NCI-H510A treated with DMSO at 0.1 percent for 48 hours (cell line): ENCODE measurements at places on chromosomes 3 and 15.

GRCh38 chr3:158912621-158913020 lies 110.8 kb downstream of the MFSD1 start:
- DNase-seq = no peak

DNA sequence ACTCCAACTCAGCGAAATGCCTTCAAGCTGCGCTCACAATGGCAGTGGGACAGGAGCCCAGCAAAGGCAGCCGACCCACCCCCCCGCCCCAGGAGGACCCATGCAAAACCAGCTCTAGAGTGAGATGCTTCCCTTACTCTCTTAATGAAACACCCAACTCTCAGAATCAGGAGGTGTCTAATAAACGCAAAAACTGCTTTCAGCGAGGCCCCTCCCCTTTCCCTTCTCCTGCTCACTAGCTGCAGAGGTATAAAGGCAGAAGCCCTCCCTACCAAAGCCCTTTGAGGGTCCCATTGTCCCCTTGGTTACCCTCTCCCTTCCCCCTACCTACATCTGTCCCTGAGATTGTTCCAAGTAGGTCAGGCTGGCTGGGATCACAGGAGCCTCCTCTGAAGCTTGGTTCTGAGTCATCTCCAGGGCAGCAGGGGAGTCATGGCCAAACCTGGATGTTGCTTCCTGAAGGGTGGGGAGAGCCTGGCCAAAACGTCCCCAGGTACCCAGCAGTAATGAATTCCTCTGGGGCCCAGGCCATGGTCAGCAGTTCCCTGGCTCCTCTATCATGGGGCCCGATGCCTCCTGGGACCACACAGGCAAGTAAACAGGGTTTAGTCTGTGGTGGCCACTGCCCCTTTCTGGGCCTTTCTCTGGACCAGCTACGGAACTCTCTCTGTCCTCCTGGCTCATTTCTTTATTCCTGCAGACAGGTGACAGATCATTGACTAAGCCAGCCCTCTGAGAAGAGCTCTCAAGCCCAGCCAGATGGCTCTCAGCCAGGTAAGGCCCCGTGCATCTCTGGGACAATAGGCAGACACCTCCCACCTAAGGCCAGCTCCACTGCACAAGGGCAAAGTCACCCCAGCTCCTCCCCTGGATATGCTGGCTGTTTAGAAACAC lies 8.6 kb downstream of the KLHL25 start:
- DNase-seq = peak; percentile 81

DNA sequence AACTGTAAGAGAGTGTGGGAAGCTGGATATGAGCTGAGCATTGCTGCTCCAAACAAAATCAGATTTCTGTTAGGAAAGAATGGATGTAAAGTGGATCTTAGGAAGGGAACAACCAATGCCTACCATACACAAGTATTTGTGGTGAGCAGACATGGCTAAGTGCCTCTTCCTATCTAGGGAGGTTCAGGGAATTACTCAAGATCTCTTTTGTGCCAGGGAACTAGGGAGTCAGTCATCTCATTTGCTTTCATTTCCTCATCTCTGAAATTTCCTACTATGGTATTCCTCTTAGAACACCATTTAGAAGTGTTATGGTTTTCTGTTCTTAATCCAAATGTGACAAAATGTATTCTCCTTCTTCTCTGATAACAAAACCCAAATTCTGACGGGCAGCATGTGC lies 396.5 kb downstream of the FHIT start:
- DNase-seq = no peak

DNA sequence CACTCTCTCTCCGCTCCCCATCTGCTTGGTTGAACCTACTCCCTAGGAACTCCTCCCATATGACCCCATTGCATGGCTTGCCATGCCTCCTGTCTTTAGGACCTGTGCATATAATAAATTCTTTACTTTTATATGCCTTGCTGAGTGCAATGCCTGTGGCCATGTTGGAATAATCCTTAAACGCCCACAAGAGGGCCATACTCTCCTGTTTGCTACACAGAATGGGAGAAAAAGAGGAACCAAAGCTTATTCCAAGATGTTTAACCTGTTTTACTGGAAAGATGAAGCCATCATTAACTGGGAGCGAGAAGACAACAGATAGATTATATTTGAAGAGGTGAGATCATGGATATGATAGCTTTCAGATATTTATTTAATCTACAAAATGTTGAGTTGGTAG lies 1097.8 kb downstream of the NAALADL2 start:
- DNase-seq = no peak

- no peak for DNase-seq
These were observed 168.3 kb downstream of the C3orf38 start for GRCh38 chr3:88318067-88318466.

DNA sequence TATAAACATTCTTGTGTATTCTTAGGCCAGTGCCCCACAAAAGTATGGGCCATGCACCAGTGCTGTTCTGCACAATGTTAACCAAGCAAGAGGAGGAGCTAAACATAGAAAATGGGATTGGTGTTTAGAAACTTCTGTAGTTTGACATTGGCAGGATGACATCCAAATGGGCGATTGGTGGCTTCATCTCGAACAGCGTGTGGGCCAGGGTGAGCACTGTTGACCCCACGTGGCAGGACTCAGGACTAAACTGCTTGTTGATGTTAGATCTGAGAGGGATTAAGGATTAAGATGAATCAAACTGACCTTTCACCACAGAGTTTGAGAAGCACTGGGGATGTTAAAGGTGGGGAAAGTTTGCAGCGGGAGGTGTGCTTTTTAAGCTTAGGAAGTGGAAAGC lies 31.9 kb downstream of the ZNF710 start:
- no peak for DNase-seq

- no peak for DNase-seq
These were observed 660 bp downstream of the NECTIN3 start for GRCh38 chr3:111072031-111072921.

GRCh38 chr3:183824761-183825455 lies 469 bp downstream of the MAP6D1 start:
- DNase-seq = no peak

GRCh38 chr3:120098710-120099109 lies 4.5 kb upstream of the GSK3B start:
- no peak for DNase-seq

DNA sequence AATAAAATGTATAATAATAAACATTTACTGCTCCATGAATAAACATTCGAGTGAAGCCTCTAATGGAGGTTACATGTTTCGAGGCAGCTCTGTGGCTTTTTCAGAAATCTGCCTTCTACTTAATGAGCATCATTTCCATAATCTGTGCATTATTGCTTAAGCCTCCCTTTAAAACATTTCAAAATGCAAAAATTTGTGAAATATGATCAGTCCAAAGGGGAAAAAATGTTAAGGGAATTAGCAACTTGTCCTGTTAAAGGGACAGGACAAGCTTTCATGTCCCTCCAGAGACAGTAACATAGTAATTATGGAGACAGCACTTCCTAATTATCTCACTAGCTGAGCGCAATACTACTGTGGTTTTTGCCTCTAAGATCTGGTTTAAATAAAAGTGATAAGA lies 886.6 kb upstream of the CFAP20DC start:
- no peak for DNase-seq

- DNase-seq = peak; percentile 12
These were observed 755 bp upstream of the TMEM108 start for GRCh38 chr3:133037436-133037835.

GRCh38 chr15:37109872-37110572 lies 9.7 kb upstream of the MEIS2 start:
- no peak for DNase-seq

DNA sequence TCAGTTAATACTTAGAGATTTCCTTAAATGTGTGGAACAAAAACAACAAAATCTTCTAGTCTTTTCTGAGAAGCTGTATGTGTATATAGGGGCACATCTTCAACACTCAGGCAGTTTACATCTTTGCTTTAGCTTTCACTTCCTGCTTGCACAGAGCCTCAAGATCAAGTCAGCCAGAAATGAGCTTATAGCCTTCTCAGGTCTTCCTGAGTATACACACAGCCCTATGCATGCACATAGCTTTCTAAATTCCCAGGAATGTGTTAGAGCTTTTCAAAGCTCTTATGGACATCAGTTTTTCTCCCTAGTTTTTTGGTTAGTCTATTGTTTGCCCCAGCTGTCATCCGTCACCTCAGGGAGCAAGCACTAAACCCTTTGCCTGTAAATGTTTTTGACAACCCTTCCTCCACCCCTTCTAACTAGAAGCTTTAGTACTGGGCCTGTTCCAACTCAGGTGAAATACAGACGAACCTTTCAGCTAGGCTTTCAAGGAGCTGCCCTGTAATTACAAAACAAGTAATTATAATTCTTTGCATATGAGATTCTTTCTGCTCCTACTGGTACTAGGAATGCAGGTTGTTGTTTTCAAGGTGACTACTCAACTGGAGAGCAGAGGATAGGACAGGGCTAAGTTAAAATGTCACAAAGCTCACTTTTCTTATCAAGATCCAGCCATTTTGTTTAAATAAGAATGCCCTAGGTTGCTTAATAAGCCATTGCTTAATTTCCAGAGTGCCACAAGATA lies 22.6 kb upstream of the MTMR10 start:
- no peak for DNase-seq

- DNase-seq = no peak
These were observed 53.1 kb downstream of the SPSB4 start for GRCh38 chr3:141104151-141104821.

DNA sequence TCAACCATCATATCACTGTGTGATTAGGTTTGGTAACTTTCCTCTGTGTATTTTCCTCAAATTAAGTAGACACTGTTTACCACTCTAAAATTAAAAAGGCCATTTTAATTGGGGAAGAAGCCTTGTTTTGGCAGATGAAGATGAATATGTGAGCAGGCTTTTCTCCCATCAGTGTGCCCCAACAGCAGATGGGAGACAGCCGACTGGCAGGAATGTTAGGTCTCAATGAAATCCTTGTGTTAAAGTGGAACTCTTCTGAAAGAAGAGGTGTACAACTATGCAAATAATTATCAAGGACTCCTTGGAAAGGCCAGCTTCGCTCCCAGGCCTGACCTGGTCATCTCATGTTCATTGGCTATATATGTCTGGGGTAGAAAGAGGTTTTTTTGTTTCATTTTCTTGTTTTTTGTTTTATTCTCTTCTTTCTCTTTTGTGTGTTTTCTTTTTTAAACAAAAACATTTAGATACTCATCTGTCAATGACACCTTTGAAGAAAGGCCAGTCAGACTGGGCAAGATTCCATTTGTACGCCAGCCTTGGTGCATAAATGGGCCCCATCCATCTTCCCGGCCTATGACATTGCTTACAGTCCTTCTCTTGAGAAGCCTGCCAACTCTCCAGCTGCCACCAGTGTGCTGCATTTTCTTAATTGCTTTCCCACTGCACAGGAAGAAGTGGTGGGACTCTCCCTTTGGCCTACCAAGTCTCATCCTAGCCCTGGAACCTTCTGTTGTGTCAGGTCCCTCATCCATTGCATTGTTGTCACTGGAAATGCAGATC lies 25.8 kb downstream of the LRTM1 start:
- no peak for DNase-seq

DNA sequence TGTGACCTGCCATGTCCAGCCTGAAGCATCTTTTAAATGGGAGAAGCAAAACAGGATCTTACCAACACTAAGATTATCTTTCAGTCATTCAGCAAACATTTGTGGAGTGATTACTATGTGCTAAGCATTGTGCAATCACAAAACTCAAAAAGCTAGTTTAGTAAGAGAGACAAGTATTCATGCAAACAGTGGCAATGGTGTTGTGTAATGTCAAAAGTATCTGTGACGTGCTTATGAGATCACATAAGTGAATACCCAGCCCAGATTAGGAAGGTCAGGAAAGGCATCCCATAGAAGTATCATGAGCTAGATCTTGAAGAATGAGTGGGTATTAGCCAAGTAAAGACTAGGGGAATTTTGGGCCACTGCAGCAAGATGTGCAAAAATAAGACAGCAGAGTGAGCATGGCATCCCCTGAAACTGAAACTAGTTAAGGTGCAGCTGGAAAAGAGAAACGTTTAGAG lies 32.1 kb downstream of the SEC62 start:
- no peak for DNase-seq

DNA sequence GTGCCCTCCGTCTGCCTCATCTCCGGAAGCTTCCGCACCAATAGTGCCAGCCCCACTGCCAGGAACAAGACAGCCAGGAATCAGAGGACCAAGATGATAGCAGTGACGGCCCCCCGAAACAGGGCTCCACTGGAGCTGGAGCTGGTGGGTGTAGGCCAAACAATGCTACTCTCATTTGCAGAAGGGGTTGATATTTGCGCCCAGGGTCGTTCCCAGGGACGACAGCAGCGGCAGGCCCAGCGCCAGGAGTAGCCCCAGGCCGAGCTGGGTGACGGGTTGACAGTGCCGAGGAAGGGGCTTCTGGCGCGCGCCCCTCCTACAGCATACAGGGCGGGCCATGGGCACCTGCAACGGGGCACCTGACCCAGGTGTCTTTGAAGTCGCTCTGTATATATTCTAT lies 301.4 kb downstream of the CNTN6 start:
- no peak for DNase-seq

GRCh38 chr3:189776149-189776824 lies 145.1 kb downstream of the TP63 start:
- no peak for DNase-seq

GRCh38 chr3:23115171-23115877 lies 87.8 kb upstream of the UBE2E2 start:
- no peak for DNase-seq

DNA sequence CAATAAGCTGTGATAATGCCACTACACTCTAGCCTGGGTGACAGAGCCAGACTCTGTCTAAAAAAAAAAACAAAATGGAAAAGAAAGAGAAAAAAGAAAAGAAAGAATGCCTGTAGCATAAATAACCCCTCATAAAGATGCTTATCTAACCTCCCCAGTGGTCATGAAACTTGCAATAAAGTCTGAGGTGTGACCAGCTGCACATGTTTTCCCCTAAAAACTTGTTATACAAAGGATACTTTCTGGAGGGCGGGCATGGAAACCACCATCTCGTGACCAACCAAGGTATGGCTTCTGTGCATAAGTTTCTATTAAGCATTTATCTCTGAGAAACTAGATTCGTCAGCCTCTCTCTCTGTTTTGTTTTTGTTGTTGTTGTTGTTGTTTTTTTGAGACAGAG lies 21.8 kb downstream of the CCDC32 start:
- no peak for DNase-seq

- DNase-seq = no peak
These were observed 205.6 kb downstream of the TBC1D2B start for GRCh38 chr15:77871852-77872371.

GRCh38 chr3:119033393-119034255 lies 1.0 kb downstream of the IGSF11 start:
- no peak for DNase-seq

GRCh38 chr3:101513419-101513986 lies 491 bp upstream of the SENP7 start:
- DNase-seq = no peak

DNA sequence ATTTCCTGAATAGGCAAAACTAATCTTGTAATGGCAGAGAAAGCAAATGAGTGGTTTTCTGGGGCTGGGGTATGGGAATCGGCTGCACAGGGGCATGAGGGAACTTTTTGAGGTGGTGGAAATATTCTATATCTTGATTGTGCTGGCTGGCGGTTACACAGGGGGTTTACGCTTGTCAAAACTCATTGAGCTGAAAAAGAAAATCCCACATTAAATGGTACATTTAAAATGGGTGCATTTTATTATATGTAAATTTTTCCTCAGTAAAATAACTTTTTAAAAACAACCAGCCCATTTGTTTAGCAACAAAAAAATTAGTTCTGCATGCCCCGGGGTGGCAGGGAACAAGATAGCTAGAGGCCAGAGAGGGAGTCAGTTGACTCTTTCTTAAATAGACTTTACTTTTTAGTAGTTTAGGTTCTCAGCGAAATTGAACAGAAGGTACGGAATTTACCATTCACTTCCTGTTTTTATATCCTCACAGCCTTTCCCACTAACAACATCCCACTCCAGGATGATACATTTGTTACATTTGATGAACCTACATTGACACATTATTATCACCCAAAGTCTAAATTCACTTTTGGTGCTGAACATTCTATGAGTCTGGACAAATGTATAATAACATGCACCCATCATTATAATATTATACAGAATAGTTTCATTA lies 41.2 kb upstream of the BCL2A1 start:
- no peak for DNase-seq
